ENCODE measurements at places on chromosomes 2 and 18. TPM values are rescaled to one million over a fixed set of nuclear protein-coding genes. Genes with fewer than 3 reads are reported as not detected.

Gene CDCA7
- 0.31 TPM for total RNA-seq

Gene SNTG2
- not detected for total RNA-seq

Gene QPCT
- total RNA-seq: 1.3 TPM

Gene CPLX4
- not detected for total RNA-seq

Gene ATP5F1A
- 287 TPM for total RNA-seq

DNA sequence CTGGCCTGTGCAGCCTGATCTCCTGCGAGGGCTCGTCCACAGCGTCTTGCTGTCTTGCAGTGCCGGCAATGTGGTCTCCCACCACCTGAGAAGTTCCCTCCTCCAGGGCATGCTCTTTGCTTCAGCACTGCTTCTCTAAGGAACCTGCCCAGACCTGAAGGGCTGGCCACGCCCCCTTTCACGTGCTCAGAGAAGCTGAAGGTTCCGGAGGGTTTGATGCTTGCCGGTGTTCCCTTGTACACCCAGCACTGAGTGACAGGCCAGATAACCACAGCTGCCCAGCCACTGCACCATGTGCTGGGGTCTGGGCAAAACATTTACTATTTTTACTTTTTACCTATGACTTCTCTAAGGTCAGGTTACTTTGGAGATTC lies 1.7 kb upstream of the POLR2D start:
- H3K27me3 ChIP-seq: no peaks in the 10 kb centered on the region
- peak; percentile 55 for DNase-seq
- no peak overlapping the region for H3K4me3 ChIP-seq
- peaks cover 3% of the 10 kb centered on the region for H3K36me3 ChIP-seq

Gene COL6A3
- 6.1 TPM for total RNA-seq

DNA sequence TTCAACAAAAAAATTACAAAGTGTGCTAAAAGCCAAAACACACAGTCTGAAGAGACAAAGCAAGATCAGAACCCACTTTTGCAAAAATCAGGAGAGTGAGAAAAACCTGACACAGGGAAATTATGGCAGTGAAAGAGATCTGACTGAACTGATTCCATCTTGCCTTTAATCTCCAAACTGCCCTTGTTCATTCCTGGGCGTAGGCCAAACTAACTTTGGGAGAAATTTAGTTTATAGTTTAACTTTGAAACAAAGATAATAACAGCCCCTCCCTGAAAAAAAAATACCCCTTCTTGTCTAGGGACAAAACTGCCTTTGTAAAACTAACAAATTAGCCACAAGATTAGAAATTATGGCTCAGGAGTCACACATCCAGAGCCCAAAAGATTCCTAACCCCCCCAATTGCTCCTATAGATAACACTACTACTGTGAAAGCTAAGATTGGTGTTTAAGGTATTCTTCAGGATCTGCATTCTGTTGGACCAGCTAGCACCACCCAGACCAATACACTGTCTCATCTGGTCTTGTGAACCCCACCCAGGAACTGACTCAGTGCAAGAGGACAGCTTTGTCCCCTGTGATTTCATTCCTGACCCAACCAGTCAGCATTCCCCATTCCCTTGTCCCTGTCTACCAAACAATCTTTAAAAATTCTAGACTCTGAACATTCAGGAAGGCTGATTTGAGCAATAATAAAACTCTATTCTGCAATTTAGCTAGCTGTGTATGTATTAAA lies 226.1 kb upstream of the SH3BP4 start:
- H3K4me3 ChIP-seq: no peak overlapping the region
- DNase-seq: no peak
- no peaks in the 10 kb centered on the region for H3K27me3 ChIP-seq
- H3K36me3 ChIP-seq: no peaks in the 10 kb centered on the region

DNA sequence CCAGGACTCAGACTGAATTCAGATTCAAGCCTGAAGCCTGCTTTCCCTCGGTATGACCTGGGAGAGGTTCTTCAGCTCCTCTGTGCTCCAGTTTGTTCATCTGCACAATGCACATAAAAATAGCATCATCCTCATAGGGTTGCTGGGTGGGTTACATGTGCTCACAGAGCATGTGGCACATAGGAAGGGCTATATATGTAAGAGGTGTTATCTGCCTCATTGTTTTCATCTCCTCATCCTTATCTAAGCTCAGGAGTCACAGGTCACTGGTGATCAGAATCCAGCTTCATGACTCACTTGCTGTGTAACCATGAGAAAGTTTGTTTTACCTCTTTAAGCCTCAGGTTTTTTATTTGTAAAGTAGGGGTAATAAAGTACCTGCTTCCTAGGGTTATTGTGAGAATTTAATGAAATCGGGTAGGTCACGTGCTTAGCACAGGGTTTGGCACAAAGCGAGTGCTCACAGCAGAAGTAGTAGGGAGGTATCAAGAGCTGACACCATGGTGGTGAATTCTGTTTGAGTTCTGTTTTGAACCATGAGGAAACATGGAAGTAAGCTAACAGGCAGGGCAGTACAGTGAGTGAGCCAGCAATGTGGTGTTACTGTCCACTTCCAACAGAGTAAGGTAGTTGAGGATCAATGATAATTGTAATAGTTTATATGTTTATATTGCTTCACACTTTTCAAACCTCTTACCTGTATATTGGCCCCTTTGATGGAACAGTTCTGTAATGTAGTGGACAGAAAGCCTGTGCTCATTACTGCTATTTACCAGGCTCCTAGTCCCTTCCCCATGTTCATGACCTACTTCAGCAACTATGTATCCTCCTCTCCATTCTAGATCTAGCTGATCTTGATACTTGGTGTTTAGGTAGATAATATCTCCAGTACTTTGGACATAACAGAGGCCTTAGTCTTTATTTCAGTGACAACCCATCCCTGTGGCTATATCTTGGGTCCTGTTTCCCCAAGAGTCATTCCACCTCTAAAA lies 141.4 kb upstream of the LTBP1 start:
- H3K36me3 ChIP-seq: no peaks in the 10 kb centered on the region
- no peaks in the 10 kb centered on the region for H3K27me3 ChIP-seq
- no peak for DNase-seq
- no peak overlapping the region for H3K4me3 ChIP-seq
- H3K4me1 ChIP-seq: no peaks in the 10 kb centered on the region

Gene MRPL33
- 33.5 TPM for total RNA-seq

- peak overlapping the region; percentile 85 for H3K27ac ChIP-seq
- no peaks in the 10 kb centered on the region for H3K36me3 ChIP-seq
- H3K4me3 ChIP-seq: peak overlapping the region; percentile 84
- no peaks in the 10 kb centered on the region for H3K27me3 ChIP-seq
- no peaks in the 10 kb centered on the region for H3K4me1 ChIP-seq
- peak; percentile 73 for DNase-seq
These were observed 506 bp downstream of the BMPR2 start for GRCh38 chr2:202376460-202377206.

DNA sequence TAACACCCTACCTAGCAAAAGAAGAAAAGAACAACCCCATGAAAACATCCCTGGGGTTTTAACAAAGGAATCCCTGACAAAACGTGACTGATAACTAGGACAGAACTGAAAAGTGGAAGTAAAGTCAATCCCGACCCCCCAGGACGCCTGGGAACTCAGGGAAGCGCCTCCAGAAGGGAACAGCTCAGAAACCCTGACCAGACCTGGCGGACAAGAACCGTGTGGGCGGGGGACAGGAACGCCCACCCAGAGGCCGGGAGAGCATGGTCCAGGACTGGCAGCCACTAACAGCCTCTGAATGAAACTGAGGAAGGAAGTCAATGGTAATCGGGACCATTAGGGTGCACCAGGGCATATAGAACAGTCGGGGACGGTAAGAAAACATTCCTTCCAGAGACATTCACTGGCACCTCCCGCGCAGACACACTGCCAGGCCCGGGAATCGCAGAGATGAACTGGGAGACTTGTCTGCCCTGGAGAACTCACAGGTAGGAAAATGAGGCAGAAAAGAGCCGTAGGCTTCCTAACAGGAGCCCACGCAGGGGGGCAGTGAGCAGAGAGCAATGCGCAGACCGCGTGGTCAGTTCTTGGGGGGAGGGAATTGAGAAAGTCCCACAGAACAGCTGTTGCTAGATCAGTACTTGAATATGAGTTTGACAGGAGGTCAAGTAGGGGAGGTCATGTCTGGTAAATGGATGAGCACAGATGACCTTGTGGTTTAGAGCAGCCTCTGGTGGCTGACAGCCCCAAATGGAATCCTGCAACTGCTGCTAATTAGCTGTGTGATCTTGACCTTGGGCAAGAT lies 1.3 kb upstream of the TBC1D8 start:
- no peaks in the 10 kb centered on the region for H3K36me3 ChIP-seq
- peak overlapping the region; percentile 66 for H3K27ac ChIP-seq
- H3K4me1 ChIP-seq: no peaks in the 10 kb centered on the region
- no peak for DNase-seq

GRCh38 chr18:11831921-11832320 lies 19.3 kb upstream of the CHMP1B start:
- H3K27ac ChIP-seq: no peak overlapping the region
- no peaks in the 10 kb centered on the region for H3K36me3 ChIP-seq
- H3K27me3 ChIP-seq: no peaks in the 10 kb centered on the region
- H3K4me1 ChIP-seq: no peaks in the 10 kb centered on the region
- no peak overlapping the region for H3K4me3 ChIP-seq

- no peak overlapping the region for H3K4me3 ChIP-seq
- DNase-seq: no peak
- no peaks in the 10 kb centered on the region for H3K36me3 ChIP-seq
- no peaks in the 10 kb centered on the region for H3K27me3 ChIP-seq
- H3K27ac ChIP-seq: no peak overlapping the region
- no peaks in the 10 kb centered on the region for H3K4me1 ChIP-seq
These were observed 115.6 kb downstream of the PPP1R1C start for GRCh38 chr2:182101263-182101662.

GRCh38 chr2:1626271-1626681 lies 118.0 kb downstream of the PXDN start:
- H3K36me3 ChIP-seq: no peaks in the 10 kb centered on the region
- H3K4me3 ChIP-seq: no peak overlapping the region
- no peaks in the 10 kb centered on the region for H3K27me3 ChIP-seq

DNA sequence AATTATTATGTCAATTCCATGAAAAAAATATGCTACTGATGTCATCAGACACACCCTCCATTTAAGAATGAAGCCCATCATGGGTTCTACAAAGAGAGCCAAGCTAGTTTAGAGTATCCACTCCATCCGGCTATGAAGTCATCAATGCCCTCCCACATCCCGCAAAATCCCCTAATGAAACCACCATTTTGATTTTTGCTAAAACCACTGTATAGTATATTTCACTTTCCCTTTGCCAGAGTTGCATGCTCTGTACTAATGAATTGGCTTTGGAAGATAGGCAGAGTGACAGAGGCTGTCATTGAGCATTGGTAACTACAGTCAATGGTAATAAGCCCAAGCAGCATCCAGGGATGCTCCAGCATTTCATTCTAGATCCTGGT lies 118.6 kb downstream of the ANKRD44 start:
- DNase-seq: no peak
- no peak overlapping the region for H3K27ac ChIP-seq
- H3K36me3 ChIP-seq: no peaks in the 10 kb centered on the region
- H3K27me3 ChIP-seq: no peaks in the 10 kb centered on the region
- H3K4me1 ChIP-seq: no peaks in the 10 kb centered on the region

Gene RAB17
- total RNA-seq: 80.7 TPM

Gene TBR1
- not detected for total RNA-seq

Gene CACNB4
- 0.06 TPM for total RNA-seq

DNA sequence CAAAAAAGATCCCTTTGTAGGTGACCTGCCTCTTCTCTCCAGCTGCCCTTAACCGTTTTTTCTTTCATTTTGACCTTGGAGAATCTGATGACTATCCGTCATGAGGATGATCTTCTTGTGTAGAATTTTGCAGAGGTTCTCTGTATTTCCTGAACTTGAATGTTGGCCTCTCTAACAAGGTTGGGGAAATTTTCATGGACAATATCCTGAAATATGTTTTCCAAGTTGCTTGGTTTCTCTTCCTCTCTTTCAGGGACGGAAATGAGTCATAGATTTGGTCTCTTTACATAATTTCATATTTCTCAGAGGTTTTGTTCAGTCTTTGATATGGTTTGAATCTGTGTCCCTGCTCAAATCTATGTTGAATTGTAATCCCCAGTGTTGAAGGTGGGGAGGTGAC lies 34.0 kb downstream of the ZC3H8 start:
- no peak overlapping the region for H3K4me3 ChIP-seq
- no peaks in the 10 kb centered on the region for H3K36me3 ChIP-seq
- H3K27me3 ChIP-seq: no peaks in the 10 kb centered on the region

- no peaks in the 10 kb centered on the region for H3K36me3 ChIP-seq
- no peak overlapping the region for H3K27ac ChIP-seq
- H3K4me3 ChIP-seq: no peak overlapping the region
- no peaks in the 10 kb centered on the region for H3K27me3 ChIP-seq
- DNase-seq: no peak
These were observed 656.9 kb downstream of the TSN start for GRCh38 chr2:122412360-122412759.

Gene OTOF
- total RNA-seq: not detected

- no peaks in the 10 kb centered on the region for H3K36me3 ChIP-seq
- no peak overlapping the region for H3K4me3 ChIP-seq
- no peak overlapping the region for H3K27ac ChIP-seq
- DNase-seq: no peak
- H3K27me3 ChIP-seq: no peaks in the 10 kb centered on the region
These were observed 120.2 kb downstream of the INHBB start for GRCh38 chr2:120465989-120466703.

Gene TMEM169
- 1.4 TPM for total RNA-seq

Gene ZDBF2
- total RNA-seq: 4.3 TPM

GRCh38 chr18:31920277-31920676 lies 22.7 kb downstream of the TRAPPC8 start:
- H3K36me3 ChIP-seq: no peaks in the 10 kb centered on the region
- no peak overlapping the region for H3K4me3 ChIP-seq
- H3K4me1 ChIP-seq: no peaks in the 10 kb centered on the region
- DNase-seq: no peak
- no peaks in the 10 kb centered on the region for H3K27me3 ChIP-seq

Gene PROM2
- total RNA-seq: 0.64 TPM

Gene IL1RN
- 98.1 TPM for total RNA-seq

- peak; percentile 6 for DNase-seq
- no peaks in the 10 kb centered on the region for H3K36me3 ChIP-seq
These were observed 181.9 kb upstream of the HAAO start for GRCh38 chr2:42974169-42974720.

- H3K36me3 ChIP-seq: no peaks in the 10 kb centered on the region
- H3K4me3 ChIP-seq: no peak overlapping the region
- no peak overlapping the region for H3K27ac ChIP-seq
- DNase-seq: no peak
These were observed 497.2 kb downstream of the THSD7B start for GRCh38 chr2:137262594-137262993.

- H3K36me3 ChIP-seq: no peaks in the 10 kb centered on the region
- no peak overlapping the region for H3K27ac ChIP-seq
- DNase-seq: no peak
- no peaks in the 10 kb centered on the region for H3K27me3 ChIP-seq
These were observed 197.9 kb downstream of the LNPK start for GRCh38 chr2:175804122-175804521.

DNA sequence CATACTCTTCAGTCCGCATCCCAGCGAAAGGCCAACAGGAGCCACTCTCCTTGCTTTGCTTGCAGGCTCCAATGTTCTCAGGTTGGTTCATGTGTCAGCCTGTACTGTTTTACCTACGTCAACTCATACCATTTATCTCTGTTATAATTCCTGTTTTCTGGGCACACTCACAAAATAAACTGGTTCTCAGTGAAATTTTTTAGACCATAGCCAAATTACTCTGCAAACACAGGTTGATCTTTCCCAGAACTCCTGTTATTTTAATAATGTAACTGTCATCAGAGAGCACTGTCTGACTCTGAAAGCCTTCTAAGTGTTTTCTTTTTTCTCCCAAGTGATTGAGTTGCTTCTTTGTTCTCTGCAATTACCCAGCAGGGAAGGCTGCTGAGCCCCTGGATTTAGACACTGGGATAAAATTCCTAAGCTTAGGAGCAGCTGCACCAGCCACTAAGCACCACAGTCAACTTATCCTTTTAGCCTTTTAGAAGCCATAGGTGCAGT lies 111.6 kb upstream of the PIEZO2 start:
- DNase-seq: no peak
- H3K4me1 ChIP-seq: no peaks in the 10 kb centered on the region
- H3K27me3 ChIP-seq: no peaks in the 10 kb centered on the region
- H3K4me3 ChIP-seq: no peak overlapping the region

Data from right lobe of liver (tissue), 6 donors.